ENCODE measurements at places on chromosomes 12 and 14.

GRCh38 chr14:24300326-24300980 lies 803 bp downstream of the NOP9 start:
- no peak for DNase-seq

DNA sequence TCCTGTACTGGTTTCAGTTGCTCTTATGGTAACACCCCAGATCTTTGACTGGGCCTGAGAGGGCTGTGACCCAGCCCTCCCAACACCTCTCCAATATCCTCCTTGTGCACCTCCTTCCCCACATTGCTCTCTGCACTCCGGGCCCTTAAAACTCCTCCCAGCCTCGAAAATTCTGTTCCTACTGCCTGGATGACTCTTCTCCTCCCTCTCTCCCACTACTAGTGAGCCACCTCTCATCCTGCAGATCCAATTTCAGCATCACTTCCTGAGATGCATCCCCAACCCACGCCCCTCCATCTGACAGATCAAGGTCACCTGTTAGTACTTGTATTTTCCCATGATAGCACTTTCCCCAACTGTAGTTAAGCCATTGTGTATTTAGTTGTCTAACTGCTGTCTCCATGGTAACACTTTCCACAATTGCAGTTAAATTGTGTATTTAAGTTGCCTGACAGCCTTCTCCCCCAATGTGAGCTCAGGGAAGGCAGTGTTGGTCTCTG lies 11.5 kb upstream of the NT5DC3 start:
- DNase-seq = no peak

- DNase-seq = peak; percentile 26
Observed at GRCh38 chr12:65232476-65233077, 45.9 kb upstream of the MSRB3 start.

- no peak for DNase-seq
Observed at GRCh38 chr14:50447461-50447860, 50.8 kb upstream of the CDKL1 start.

- no peak for DNase-seq
Observed at GRCh38 chr14:38120109-38120508, 87.6 kb upstream of the SSTR1 start.
